Fibroblast of gingiva (primary cell): ENCODE measurements at places on chromosomes 1 and 21.

DNA sequence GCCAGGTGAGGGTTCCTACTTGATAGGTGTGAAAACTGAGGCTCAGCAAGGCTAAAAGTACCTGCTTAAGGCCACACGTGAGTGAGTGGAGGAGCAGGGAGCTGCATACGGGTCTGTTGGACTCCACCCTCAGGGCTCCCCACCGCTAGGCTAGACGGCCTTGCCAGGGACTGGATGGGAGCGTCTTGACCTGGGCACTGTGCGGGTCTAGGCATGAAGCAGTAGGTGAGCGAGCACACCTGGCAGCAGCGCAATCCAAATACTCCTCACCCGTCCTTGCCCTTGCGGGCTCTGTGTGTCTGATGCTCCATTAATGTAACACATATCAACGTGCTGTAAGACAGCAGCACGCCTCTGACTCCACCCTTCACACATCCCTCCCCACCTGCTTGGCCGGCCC is 94.0 kb downstream of the LACTBL1 start:
- no peak for DNase-seq

DNA sequence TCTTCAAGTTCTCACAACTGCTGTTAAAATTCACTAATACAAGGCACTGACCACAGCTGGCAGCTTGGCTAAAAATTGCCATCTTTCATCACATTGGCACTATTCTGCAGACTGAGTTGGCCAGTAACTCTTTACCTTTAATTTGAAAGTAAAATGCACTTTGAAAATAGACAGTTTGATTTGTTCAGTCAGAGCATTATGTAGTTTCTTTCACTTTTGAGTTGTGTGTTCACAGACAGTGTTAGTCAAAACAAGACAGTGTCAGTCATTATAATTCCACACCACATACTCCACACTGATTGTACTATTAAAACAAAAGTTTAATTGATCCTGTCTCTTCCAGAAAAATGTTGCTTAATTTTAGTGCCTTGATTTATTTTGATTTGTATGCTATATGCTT is 160.7 kb downstream of the SDCCAG8 start:
- DNase-seq, result no peak

GRCh38 chr1:94805912-94806311 is 14.2 kb upstream of the SLC44A3 start:
- DNase-seq, result peak; percentile 31

- DNase-seq, result no peak
These were observed 8.0 kb downstream of the FCAMR start for GRCh38 chr1:206962272-206962671.

- DNase-seq, result no peak
These were observed 111.1 kb downstream of the FNBP1L start for GRCh38 chr1:93559045-93559444.

GRCh38 chr21:26814386-26814785 is 30.8 kb downstream of the ADAMTS1 start:
- peak; percentile 35 for DNase-seq

DNA sequence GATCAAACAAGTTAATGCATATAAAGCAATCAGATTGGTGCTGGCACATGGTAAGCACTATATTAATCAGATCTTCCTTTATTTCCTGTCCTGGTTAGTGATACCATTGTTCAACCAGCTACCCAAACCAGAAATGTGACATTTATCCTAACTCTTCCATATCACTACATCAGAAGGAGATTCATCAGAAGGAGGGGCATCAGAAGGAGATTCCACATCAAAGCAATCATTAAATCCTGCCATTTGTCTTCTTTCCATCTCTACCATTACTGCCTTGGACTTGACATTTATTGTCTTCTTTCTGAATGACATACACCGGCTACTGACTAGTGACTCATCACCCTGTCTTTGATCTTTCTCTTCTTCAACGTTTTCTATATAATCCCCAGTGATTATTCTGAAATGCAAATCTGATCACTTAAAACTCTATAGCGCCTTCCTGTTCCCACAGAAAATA is 75.0 kb downstream of the DNM3 start:
- DNase-seq, result no peak

DNA sequence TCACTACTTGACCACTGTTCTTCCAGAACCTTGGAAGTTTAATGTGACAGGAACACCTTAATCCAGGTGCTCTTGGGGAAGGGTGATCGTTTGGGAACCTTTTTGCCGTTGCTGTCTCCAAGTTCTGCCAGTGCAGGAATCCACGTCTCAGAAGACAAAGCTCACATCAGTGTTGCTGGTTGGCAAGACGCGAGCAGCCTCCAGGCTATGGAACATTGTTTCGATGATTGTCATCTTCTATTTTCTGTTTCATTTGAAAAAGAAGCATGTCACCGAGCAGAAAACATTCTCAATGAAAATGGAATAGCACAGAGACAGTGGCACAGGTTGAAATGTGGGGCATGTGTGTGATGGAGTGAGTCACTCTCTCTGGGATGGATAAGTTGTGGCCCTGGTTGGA is 11.7 kb downstream of the STUM start:
- DNase-seq, result no peak

DNA sequence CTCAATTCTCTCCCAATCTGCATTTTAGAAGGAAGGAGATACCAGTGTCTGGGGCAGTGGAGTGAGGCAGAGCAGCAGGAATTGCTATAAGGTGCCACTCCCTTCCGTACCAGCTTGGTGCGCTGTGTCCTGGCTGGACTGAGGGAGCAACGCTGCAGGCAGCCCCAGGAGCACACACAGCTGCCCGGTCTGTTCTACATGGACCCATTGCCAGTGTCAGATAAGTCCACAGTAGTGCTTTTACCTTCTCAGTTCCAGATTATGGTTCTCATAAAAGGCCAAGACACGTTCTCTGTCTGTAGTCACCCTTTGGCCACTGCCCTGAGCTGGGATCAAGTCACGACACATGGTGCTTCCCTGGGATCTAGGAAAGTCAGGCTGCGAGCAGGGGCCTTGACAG is 44.1 kb upstream of the BARHL2 start:
- no peak for DNase-seq
